ENCODE measurements at places on chromosomes 5 and 9.
A peak's percentile ranks its signal among the peaks of the same experiment; 100 is the strongest.

DNA sequence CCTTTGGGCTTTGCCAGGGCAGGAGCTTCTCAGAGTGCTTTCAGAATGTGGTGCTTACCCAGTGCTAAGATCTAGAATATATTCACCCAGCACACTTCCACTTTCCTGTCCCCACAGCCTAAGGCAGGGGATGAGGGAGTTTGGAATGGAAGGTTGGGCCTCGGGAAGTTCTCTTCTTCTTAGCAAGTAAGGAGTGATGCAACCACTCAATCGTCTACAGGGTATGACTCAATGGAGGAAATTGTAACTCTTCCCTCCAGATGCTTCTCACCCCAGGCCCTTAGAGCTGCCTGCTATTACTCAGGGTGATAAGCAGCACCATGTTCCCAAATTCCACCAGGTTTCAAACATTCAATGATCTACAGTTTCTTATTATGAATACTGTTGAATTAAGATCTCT, 30.8 kb upstream of the AGGF1 start:
- no peak for DNase-seq

DNA sequence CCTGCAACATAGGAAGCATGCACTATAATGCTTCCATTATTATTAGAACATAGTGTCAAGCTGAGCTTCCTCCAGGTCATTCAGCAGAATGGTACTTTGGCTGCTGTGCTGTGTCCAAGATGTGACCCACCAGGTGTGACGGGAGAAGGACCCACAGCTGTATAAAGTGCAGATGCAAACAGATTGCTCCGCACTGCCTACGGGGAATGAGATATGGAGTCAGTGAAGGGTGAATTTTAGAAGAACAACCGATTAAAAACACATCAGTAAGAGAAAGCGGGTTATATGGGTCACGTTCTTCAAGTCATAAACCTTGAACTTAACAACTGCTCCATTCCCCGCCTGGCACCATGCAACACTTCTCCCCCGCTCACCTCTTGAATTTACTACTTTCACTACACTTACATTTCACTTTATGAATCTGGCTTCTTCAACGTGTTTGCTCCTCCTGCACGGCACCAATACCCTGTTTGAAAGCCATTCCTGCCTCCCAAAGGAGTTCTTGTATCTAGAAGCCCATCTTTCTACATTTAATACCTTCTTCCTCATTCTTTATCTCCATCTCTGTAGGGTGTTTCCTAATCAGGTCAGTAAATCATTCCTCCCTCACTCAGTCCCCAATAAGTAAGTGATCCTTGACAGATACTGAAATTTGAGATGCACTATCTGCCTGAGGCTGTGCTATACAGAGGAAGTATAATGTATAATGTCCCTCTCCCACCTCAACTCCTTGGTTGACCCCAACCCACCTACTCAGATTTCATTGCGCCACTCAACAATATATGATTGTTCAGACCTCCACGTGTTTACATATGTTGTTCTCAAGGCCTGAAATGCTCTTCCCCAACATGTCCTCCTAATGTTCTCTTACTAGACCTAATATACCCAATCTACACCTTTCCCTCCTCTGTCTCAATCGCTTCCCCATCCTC, 25.9 kb downstream of the BRINP1 start:
- no peak for DNase-seq

GRCh38 chr5:150522504-150523414, 14.8 kb downstream of the NDST1 start:
- no peak for DNase-seq

DNA sequence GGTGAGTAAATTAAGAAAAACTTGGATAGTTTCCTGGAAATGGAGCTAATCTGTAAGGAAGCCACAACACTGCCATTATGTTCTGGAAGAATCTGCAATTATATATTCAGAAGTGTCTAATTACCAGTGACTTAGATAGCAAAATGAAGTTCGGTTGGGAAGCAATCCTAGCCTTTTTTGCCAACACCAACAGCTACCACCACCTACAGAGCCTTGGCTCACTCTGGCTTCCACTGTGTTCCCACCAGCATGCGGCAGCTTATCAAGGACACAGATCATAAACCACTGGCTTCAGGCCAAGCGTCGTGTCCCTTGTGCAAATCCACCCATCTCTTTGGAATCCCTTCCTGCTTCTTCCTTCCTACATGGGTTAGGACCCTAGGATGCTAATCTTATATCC, 118.0 kb upstream of the PCA3 start:
- DNase-seq, result no peak

GRCh38 chr5:173055722-173055982, 500 bp upstream of the CREBRF start:
- no peak for DNase-seq

DNA sequence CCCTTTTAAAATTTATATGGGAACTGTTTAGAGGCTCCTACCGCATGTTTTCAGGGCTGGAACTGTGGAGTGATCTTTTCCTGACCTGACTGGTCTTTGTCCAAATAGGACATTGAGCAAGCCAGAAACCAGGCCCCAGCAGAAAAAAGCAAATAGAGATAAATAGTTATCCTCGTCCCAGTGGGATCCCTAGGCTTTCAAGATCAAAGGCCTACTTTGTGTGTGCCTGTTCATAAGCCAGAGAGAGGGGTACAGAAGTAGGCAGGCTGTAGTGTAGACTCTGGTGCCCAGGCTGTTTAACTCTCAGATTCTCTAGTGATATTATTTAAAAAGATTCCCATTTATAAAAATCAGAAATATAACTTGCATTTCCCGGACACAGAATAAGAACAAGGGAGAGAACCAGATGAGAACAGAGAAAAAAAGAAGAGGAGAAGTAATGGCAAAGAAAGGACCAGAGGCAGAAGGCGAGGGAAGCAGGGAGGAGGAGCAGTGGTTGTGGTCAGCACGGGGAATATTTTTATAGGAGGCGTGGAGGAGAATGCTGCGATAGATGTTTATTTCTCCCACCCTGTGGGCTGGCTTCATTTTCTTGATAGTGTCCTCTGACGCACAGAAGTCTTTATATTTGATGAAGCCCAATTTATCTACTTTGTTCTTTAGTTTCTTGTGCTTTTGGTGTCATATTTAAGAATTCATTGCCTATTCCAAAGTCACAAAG, 101.2 kb downstream of the AOPEP start:
- DNase-seq, result no peak

GRCh38 chr9:127074561-127075548, 47.6 kb downstream of the ANGPTL2 start:
- DNase-seq, result no peak

DNA sequence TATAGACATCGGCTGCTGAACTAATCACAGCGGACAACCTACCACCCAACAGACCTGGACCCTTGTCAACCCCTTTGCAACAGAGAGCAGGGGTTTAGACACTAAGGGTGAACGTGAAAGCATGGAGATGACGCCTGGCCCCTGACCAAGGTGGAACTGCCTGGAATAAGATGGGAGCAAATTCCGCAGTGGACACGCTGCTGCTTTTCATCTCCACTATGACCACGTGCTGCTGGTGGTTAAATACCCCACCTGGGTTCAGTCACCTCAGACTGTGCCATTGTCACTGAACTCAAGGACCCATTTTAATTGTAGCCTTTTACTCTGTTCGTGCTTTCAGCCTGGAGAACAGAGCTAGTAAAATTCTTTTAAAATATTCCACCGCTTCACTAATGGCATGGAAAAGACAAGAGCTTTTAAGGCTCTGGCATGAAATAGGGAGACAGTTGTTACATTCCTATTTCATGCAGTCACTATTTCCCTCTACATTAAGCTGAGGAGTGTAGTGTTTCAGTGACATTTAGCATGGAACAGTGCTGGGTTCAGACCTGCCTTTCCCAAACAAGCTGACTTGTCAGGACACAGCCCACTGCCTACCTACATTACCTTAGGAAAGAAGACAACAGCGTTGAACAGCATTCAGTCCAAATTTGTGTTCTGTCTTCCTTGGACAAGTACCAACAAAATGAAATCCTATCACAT, 96.8 kb downstream of the ANKRD18B start:
- peak; percentile 66 for DNase-seq

DNA sequence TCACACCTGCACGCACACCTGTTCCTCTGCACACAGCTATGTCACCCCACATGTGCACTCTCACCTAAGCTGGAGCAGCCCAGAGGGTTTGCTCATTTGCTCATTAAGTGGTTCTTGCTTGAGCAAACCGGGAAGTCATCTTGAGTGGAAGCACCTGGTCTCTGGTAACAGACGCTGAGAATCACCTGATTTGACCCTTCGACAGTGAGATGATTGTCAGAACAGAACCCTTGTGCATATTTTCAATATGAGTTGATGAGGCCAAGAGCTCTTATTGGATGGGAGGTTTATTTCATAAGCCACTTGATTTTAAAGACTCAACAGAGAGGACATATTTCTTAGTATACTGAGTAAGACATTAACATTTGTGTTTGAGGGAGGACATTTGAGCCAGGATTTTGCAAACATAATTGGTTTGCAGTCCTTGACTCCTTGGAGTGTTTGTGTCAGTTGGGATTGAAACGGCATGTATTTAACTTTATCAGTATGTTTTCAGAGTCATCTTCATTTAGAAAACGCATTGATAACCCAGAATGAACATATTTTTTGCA, 22.1 kb upstream of the LPCAT1 start:
- no peak for DNase-seq

GRCh38 chr9:78542491-78543181, 245.7 kb downstream of the PSAT1 start:
- DNase-seq, result no peak

GRCh38 chr9:110282018-110282738, 25.9 kb upstream of the TXN start:
- DNase-seq, result no peak

DNA sequence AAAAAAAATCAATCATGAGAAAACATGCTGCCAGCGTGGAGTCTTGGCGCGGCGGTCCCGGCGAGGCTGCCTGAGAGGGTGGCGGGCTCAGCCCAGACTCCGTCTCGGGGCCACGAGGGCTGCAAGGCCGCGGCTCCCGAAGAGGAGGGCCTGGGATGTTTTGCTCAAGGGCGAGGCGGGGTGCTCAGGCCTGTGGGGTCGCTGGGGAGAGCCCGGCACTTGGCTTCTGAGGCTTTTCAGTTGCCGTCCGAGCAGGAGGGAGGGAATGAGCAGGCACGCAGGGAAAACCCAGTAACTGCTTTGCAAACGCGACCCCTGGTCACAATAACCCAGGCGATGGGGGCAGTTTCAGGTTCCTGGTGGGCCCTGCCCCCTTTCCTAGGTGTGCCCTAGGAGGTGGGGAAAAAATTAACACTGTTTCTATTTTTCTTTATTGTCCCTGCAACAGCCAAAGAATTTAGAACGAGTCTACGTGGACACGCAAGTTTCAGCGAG, 3.2 kb upstream of the IRX2 start:
- no peak for DNase-seq

DNA sequence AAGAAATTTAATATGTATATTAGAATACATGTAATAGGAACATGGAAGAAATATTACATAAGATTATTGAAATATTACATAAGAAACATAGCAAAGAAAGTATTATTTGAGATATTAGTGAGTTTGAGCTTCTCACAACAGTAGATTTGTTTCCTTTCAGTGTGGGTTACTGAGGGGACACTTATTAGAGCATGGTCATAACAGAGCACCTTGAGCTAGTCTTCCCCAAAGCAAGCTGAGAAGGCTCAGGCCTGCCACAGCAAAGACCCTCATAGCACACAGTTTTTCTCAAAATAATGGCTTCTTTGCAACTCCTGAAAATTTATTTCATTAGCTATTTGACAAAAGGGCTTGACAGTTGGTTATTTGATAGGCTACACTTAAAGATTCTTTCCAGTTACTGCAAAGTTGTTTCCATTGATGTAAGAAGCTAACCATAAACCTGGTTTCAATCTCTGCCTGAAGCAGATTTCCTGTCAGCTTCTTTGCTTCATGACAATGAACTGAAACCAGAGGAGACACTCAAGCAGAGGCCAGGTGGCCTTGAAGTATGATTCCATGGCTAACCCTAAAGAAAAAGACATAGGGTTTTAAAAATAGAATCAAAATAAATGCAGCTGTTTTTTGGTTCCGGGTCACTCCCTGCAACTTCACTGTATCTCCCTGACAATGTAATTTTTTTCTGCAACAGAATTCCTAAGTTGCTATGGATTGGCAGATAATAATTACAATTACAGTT, 68.6 kb downstream of the ERMP1 start:
- DNase-seq, result peak; percentile 11

- DNase-seq, result no peak
Observed at GRCh38 chr5:2833556-2833955, 82.1 kb upstream of the IRX2 start.

GRCh38 chr5:120388016-120388781, 75.9 kb upstream of the PRR16 start:
- DNase-seq, result peak; percentile 11

- DNase-seq, result no peak
Observed at GRCh38 chr5:138762110-138762509, 8.9 kb downstream of the CTNNA1 start.

GRCh38 chr5:7762267-7762666, 88.7 kb downstream of the CFAP90 start:
- DNase-seq, result no peak

GRCh38 chr5:157266286-157267007, 524 bp downstream of the CYFIP2 start:
- no peak for DNase-seq

GRCh38 chr5:588406-588995, 23.6 kb upstream of the CEP72 start:
- no peak for DNase-seq

DNA sequence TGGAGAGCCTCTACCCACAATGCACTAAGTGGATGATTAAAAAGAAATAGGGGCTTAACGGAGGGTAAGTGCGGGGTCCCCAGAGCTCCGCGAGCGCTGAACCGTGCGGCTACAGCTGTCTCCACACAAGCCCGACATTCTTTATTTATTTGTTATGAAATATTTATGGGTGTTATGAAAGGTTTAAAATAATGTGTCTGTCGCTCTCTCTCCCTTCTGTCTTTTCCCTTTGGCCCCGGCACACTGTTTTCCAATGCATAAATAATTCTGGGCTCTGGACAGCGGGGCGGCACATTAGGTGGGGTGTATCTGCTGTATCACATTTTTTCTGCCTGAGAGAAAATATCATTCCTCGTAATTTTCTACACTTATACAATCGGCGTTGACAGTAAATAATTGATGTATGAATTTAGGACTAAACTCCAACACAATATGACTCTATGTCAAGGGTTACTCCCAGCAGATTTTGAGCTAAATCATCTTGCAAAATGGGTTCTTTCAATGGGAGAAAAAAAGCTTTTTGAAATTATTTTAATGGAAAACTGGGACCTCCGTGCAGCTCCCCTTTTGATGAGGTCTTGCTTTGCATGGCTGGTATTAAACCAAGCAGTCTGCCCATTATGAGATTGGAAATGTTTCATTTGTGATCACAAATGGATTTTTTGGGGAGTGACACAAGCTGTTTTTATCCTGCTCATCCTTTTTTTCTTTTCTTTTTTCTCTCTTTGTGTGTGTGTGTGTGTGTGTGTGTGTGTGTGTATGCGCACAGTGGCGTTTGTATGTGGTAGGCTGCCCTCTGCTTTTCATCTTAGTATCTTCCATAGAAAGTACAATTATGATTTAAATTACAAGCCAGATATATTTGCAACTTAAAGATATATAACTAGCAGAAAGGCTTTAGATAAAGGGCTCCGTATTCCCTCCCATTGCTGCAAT, 370.6 kb upstream of the IRX4 start:
- no peak for DNase-seq

DNA sequence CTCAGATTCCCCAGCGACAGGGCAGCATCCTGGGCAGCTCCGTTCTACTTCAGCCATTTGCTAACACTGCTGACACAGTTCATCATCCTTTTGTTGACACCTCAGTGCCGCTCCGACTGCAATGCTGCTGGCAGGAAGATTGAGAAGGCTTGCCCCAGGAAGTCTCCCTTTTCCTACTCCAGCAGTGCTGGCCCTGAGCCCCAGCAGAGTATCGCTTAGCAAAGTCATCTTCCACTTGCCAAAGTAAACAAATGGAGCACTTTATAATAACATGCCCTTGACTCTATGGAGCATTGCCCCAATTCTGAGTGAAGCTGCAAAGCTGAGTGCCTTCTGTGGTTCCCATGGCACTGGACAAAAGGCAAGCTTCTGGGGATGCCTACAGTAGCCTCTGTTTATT, 32.2 kb downstream of the PRLR start:
- DNase-seq, result peak; percentile 77

Measured in SJCRH30 (cell line).